Mesendoderm (in vitro differentiated cells): ENCODE measurements at places on chromosomes 5 and 9.
A peak's percentile ranks its signal among the peaks of the same experiment; 100 is the strongest.

GRCh38 chr5:1963941-1964451 lies 81.3 kb upstream of the IRX4 start:
- DNase-seq, result no peak

GRCh38 chr9:84615544-84615943 lies 54.0 kb upstream of the NTRK2 start:
- no peak for DNase-seq

DNA sequence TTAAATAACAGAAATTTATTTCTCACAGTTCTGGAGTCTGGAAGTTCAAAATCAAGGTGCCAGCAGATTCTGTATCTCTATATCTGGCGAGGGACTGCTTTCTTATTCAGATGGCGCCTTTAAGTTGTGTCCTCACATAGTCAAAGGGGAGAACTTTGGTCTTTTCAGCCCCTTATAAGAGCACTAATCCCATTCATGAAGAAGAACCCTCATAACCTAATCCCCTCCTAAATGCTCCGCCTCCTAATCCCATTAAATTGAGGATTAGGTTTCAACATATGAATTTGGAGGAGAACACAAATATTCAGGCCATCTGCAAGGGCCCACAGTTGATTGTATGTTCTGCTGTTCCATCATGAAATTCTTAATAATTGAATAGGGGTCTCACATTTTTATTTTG lies 10.8 kb upstream of the CCDC152 start:
- peak; percentile 5 for DNase-seq

- no peak for DNase-seq
Observed at GRCh38 chr9:35548571-35548970, 56.5 kb upstream of the TESK1 start.

- no peak for DNase-seq
Observed at GRCh38 chr5:138573949-138574670, 1.1 kb downstream of the HSPA9 start.

DNA sequence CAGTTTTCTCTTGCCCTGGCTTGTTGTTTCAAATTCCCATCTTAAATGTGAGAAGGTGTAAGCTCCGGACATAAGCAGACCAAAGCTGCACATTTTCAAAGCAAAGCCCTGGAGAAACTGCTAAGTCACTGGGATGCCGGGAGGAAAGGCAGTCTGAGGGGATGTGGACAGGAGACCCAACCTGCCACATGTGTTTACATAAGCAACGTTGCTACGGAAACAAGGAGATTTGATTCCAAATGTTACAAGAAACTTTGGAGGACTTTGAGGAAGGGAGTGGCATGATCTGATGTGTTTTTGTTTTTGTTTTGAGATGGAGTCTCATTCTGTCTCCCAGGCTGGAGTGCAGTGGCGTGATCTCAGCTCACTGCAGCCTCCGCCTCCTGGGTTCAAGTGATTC lies 25.7 kb upstream of the INSYN2B start:
- DNase-seq, result peak; percentile 87

- no peak for DNase-seq
Observed at GRCh38 chr9:109507421-109507838, 9.3 kb upstream of the PTPN3 start.

DNA sequence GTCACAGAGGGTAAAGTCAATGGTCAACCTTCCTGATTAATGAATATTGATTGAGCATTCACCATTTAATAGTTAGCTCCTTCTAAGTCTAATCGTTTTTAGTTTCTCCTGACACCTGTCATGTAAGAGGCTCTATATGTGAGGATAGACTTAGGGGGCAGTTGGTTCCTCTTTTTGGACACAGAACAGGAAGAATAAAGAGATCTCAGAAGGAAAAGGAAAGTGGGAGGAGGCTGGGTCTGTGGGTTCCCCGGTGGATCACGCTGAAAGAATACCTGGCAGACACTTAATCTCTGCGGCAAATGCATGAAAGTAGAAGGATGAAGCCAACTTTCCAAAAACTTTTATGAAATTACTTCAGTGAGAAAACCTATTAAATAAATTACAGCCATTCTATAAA lies 98.4 kb downstream of the PDE4D start:
- no peak for DNase-seq

DNA sequence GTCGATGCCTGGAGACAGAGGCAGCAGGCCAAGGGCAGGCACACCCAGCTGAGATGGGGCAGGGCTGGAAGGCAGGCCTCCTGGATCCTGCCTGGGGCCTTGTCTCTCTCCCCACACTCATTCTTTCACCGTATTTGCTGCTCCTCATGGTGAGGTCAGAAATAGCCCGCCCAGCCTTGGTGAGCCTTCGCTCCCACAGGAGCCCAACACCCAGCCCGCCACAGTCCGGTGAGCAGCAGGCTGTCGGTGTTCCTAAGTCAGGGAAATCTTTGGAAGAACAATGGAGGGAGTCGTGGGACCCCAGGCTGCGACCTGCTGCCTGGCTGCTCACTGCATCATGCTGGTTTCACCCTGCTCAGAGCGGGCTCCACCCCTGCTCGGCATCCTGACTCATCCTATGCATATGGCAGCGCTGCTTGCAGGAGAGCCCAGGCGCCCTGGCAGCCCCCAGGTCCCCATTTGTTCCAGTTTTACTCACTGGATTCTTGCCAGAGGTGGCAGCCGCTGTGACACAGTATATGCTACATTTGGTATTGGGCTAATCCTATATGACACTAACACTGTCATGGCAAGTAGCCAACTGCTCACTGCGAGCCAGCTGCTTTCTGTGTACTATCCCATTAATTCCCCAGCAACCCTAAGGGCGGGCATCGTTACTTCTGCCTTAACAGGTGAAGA lies 53.2 kb upstream of the NCS1 start:
- peak; percentile 82 for DNase-seq

DNA sequence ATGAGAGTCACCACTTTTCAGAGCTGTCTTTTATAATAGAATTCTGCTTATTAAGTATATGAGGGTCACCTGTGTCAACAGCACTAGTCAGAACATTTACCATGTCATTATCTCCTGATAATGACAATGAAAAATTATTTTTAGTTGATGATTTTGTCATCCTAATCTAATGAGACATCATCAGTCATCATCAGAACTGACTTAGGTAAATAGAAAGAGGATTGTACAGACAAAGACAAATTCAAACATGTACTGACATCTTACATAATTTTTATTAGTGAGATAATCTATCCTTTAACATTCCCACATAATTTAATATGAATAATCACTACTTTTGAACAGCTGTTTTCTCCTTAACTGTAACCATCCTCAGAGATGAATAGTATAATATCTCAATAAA lies 22.6 kb downstream of the CDH9 start:
- DNase-seq, result no peak

DNA sequence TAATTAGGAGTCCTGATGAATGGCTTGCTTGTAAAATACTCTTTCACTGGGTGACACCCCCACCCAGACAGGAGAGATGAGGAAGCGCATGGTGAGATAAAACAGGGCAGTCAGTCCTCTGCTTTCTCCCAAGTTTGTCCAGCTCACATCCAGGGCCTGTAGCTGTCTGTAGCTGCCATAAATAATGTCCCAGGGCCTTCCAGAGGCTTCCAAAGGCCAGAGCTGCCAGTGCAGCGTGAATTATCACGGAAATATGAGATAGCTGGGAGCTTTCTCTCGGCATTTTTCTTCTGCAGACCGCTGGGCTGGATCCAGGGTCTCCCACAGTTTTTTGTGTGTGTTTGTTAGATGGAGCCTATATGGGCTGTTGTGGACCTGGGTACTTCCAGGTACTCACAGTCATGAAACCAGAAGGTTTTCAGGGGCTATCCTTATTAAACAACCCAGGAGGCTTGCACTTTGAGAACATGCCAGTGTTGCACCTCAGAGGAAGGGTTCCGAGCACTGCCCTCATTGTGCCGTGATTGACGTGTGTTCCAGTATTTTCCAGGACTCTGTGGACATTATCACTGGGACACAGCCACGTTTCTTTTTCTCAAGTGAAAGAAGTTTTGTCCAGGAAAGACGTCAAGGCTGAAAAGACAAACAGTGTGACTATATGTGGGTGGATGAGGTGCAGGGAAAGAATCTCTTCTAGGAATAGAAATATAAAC lies 117.5 kb downstream of the FGF1 start:
- DNase-seq, result no peak

- DNase-seq, result no peak
Observed at GRCh38 chr9:21854119-21854518, 51.7 kb downstream of the MTAP start.

DNA sequence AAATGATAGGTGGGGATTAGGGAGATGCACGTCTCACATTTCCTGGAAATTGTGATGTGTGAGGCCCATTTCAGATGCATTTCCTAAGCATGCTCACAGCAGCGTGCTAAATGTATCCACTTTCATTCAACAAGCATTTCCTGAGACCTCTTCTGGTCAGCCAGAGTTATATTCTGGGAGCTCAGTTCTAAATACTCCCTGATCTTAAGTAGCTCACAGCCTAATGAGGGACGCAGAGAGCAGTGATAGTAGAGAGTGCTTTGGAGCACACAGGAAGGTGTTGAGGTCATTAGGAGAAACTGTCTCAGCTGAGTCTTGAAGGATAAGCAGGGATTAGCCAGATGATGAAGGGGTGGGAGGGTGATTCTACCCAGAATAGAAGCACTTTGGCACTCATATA lies 46.2 kb upstream of the FSD1L start:
- peak; percentile 69 for DNase-seq

GRCh38 chr9:92279302-92279701 lies 14.2 kb downstream of the IARS1 start:
- DNase-seq, result no peak

- DNase-seq, result no peak
Observed at GRCh38 chr9:133194597-133194996, 14.5 kb downstream of the OBP2B start.

GRCh38 chr9:78132701-78133058 lies 101.1 kb upstream of the GNAQ start:
- no peak for DNase-seq

GRCh38 chr5:179131321-179131835 lies 71.2 kb downstream of the ZNF354C start:
- DNase-seq, result no peak

DNA sequence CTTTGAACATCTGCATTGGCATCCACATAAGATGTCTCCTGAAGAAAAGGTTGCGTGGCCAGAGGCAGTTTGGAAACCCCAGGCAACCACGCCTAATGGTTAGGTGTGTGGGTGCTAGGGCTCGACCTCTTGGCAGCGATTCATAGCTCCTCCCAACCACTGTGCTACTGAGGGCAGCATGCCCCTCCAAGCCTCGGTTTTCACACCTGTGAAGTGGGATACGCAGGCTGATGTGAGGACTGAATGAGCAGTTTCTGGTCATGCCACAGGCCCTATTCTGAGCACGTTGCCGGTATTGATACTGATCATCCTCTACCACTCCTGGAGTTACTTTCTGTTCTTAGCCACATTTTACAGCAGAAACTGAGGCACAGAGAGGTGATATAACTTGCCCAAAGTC lies 19.1 kb downstream of the NDST1 start:
- no peak for DNase-seq
